ENCODE measurements at places on chromosomes 13 and 19. TPM values are rescaled to one million over a fixed set of nuclear protein-coding genes. Genes with fewer than 3 reads are reported as not detected.

The KLK12 gene
- polyA plus RNA-seq = 2.3 TPM

The WDR88 gene
- 0.61 TPM for polyA plus RNA-seq

The AMER2 gene
- 0.02 TPM for polyA plus RNA-seq

The GNA15 gene
- polyA plus RNA-seq = 0.29 TPM

The OR4F17 gene
- polyA plus RNA-seq = not detected

The KANK3 gene
- not detected for polyA plus RNA-seq

The MISP gene
- 50.9 TPM for polyA plus RNA-seq

The ZNF763 gene
- polyA plus RNA-seq = 1.2 TPM

The MYH14 gene
- polyA plus RNA-seq = 31.7 TPM

The ZNF780B gene
- 4.7 TPM for polyA plus RNA-seq

DNA sequence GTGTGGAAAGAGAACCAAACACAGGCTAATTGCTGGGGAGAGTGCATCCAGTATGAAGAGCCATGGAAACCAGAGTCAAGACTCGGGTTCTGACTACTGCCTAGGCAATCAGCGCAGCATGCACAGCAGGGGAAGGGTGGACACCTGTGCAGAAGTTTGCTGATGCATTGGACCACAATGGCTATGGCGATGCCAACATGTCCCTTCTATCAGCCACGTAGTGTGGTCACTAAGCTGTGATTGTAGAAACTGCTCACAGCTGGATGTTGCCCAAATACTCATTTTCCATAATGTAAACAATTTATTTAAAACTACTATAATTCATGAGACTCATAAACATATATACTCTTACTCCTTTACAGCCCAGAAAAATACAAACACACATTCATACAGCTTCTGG, 1718.2 kb downstream of the EFNB2 start:
- no peaks in the 10 kb centered on the region for H3K27me3 ChIP-seq
- DNase-seq = no peak
- no peaks in the 10 kb centered on the region for H3K4me1 ChIP-seq
- no peak overlapping the region for H3K4me3 ChIP-seq
- H3K27ac ChIP-seq = no peak overlapping the region

DNA sequence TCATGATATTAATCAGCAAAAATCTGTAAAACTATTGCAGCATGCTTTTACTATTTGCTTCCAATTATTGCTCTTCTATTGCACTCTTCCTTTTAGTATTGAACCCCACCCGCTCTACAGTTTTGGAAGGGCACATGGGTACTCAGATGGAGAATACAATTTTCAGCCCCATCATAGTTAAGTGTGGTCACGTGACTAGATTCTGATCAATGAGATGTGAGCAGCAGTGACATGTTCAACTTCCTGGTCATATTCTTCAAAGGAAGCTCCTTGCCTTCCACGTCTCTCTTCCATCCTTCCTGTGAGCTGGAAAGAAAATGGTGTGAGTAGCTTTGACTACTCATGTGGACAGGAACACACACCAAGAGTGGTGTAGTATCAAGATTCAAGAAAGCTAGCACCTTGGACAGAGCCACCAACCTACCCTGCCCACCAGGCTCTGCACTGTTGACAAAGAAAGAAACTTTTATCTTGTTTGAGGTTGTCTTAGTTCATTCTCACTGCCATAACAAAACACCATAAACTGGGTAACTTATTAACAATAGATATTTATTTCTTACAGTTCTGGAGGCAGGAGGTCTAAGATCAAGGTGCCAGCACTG, 3.8 kb upstream of the FGF14 start:
- peak; percentile 68 for DNase-seq
- no peaks in the 10 kb centered on the region for H3K36me3 ChIP-seq
- H3K27ac ChIP-seq = no peak overlapping the region
- H3K27me3 ChIP-seq = peaks cover 37% of the 10 kb centered on the region

DNA sequence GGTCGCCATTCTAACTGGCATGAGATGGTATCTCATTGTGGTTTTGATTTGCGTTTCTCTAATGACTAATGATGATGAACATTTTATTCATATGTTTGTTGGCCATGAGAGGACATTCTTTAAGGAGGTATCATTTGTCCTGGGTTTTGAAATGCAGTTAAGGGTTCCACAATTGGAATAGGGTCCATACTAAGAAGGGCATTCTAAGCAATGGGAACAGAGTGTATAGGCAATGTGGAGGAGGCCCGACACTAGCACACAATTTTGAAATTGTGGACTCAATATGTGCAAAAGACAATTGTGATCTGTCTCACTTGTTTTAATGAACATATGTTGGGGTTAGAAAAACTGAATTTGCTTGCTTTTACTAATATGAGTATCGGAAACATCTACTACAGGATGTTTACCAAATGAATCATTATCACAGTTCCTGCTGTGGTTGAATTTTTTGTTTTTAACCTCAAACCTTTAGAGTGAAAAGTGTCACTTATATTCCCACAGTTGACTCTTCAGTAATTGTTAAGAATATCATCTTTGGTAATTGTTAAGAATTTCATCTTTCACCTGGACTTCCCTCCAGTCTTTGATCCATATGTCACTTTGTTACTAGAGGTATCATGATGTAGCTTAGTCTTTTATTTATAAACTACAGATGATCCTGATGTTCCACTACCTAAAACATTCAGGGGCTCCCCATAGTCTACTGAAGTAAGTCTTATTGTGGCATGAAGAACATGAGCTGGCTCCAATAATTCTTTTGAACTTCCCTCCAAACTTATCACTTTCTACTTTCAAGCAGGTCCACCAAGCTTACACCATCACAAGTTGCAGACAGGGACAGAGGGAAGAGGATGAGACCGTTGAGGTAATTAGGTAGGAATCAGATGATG, 109.7 kb upstream of the KLF12 start:
- no peaks in the 10 kb centered on the region for H3K27me3 ChIP-seq
- DNase-seq = no peak
- no peak overlapping the region for H3K27ac ChIP-seq
- H3K36me3 ChIP-seq = no peaks in the 10 kb centered on the region
- H3K4me1 ChIP-seq = no peaks in the 10 kb centered on the region

- no peak for DNase-seq
- H3K36me3 ChIP-seq = no peaks in the 10 kb centered on the region
- H3K4me3 ChIP-seq = no peak overlapping the region
- no peaks in the 10 kb centered on the region for H3K27me3 ChIP-seq
- no peaks in the 10 kb centered on the region for H3K4me1 ChIP-seq
Observed at GRCh38 chr19:16383584-16384161, 59.0 kb downstream of the KLF2 start.

DNA sequence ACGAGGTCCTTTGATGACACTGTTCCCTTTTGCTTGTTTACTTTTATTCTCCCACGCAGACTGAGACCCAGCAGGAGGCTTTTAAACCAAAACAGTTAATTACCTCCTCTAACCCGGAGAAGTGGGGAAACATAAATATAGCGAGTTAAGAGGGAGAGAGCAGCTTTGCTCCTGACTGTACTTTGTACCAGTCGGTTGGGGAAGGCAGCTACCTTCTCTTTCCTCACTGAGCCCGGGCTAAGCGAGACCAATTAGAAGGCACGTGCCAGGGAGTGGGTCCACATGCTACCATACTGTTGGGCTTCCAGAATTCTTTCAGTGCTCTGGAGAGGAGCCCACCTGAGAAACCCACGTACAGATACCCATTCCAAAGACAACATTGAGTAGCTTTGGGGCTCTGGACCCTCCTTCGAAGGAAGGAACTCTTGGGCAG, 124.2 kb downstream of the ZIC5 start:
- no peak for DNase-seq
- no peak overlapping the region for H3K27ac ChIP-seq
- H3K27me3 ChIP-seq = peaks cover 6% of the 10 kb centered on the region
- no peak overlapping the region for H3K4me3 ChIP-seq
- H3K36me3 ChIP-seq = no peaks in the 10 kb centered on the region
- no peaks in the 10 kb centered on the region for H3K4me1 ChIP-seq

- H3K4me1 ChIP-seq = no peaks in the 10 kb centered on the region
- peaks cover 3% of the 10 kb centered on the region for H3K27me3 ChIP-seq
- H3K36me3 ChIP-seq = no peaks in the 10 kb centered on the region
- no peak overlapping the region for H3K4me3 ChIP-seq
- no peak overlapping the region for H3K27ac ChIP-seq
- DNase-seq = peak; percentile 68
Observed at GRCh38 chr13:99442273-99442895, 58.9 kb upstream of the TM9SF2 start.

GRCh38 chr19:39970425-39970674, 615 bp upstream of the PSMC4 start:
- H3K36me3 ChIP-seq = no peaks in the 10 kb centered on the region
- DNase-seq = no peak
- H3K27ac ChIP-seq = peak overlapping the region; percentile 82

DNA sequence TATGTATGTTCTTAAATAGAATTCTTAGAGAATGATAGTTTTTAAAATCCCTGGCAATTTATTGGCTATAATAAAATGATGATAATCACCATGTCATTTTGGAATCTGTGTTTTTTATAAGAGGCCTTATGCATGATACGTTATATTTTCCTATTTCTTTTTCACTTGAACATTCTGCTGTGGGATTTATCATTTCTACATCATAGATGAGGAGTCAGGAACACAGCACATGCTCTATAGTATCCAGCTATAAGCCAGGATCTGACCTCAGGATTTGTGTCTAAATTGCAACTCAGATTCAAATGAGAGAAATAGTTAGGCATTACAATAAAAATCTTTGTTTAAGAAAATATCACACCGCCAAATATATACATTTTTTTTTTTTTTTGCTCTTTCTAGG, 928.0 kb downstream of the EFNB2 start:
- no peak overlapping the region for H3K4me3 ChIP-seq
- H3K36me3 ChIP-seq = no peaks in the 10 kb centered on the region
- no peak overlapping the region for H3K27ac ChIP-seq
- no peaks in the 10 kb centered on the region for H3K27me3 ChIP-seq

DNA sequence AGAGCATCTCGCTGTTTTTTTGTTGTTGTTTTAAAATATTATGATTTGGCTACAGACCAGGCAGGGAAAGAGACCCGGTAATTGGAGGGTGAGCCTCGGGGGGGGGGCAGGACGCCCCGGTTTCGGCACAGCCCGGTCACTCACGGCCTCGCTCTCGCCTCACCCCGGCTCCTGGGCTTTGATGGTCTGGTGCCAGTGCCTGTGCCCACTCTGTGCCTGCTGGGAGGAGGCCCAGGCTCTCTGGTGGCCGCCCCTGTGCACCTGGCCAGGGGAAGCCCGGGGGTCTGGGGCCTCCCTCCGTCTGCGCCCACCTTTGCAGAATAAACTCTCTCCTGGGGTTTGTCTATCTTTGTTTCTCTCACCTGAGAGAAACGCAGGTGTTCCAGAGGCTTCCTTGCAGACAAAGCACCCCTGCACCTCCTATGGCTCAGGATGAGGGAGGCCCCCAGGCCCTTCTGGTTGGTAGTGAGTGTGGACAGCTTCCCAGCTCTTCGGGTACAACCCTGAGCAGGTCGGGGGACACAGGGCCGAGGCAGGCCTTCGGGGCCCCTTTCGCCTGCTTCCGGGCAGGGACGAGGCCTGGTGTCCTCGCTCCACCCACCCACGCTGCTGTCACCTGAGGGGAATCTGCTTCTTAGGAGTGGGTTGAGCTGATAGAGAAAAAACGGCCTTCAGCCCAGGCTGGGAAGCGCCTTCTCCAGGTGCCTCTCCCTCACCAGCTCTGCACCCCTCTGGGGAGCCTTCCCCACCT, 183.3 kb downstream of the KDM4B start:
- no peaks in the 10 kb centered on the region for H3K4me1 ChIP-seq
- no peak for DNase-seq
- H3K36me3 ChIP-seq = no peaks in the 10 kb centered on the region

GRCh38 chr19:33445442-33446329, 72.2 kb downstream of the CEBPG start:
- H3K27me3 ChIP-seq = no peaks in the 10 kb centered on the region
- H3K27ac ChIP-seq = no peak overlapping the region
- H3K4me1 ChIP-seq = no peaks in the 10 kb centered on the region
- no peak for DNase-seq

GRCh38 chr13:33119856-33120543, 103.8 kb downstream of the KL start:
- peak overlapping the region; percentile 72 for H3K27ac ChIP-seq
- H3K4me3 ChIP-seq = no peak overlapping the region
- H3K27me3 ChIP-seq = no peaks in the 10 kb centered on the region
- DNase-seq = no peak

DNA sequence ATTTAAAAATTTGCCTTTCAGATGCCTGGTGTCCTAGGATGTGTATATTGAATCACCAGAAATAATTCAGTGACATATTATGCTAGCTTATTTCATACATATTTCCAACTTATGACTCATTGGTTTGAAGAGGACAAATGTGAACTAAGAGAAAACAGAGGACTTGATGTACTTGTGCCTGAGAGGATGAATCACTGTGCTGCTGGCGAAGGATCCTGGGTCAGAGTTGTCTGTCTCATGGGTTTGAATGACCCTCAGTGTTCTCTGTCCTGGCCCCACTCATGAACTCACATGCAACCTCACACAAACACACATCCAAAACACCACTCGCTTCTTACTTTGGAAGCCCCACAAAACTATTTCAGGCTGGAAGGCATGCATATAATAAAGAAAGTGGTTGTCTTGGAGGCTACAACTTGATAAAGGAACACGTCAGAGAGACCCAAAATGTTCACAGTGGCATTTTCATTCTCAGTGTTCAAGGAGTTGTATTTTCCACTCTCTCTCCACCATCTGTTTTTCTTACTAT, 129.0 kb upstream of the SPRY2 start:
- no peaks in the 10 kb centered on the region for H3K27me3 ChIP-seq
- no peak overlapping the region for H3K4me3 ChIP-seq
- H3K27ac ChIP-seq = peak overlapping the region; percentile 59
- no peaks in the 10 kb centered on the region for H3K36me3 ChIP-seq

DNA sequence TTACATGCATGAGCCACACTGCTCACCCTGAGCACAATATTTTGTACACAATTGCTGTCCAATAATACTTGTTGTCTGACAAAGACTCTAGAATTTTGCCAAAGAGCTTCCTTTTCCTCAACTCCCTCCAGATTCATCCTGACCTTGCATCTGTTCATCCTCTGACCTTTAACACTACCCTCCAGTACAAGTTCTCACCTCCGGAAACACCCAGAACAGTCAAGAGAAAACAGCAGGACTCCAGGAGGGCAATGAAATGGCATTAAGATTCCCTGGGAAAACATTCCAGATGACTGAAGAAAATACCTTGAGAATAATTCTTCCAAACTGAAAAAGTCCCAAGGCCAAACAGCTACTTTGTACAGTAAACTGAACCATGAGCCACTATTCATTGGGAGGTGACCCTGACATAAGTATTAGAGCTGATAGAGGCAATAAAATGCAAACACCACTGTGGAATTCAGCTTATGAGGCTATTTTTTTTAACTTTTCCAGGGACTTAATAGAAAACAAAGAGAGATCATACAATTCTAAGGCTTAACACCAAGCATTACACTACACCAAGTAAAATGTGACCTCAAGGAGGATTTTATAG, 15.7 kb upstream of the COG3 start:
- H3K4me1 ChIP-seq = peaks cover 11% of the 10 kb centered on the region
- H3K36me3 ChIP-seq = no peaks in the 10 kb centered on the region
- H3K27me3 ChIP-seq = no peaks in the 10 kb centered on the region
- H3K4me3 ChIP-seq = no peak overlapping the region

- no peak overlapping the region for H3K4me3 ChIP-seq
- no peaks in the 10 kb centered on the region for H3K27me3 ChIP-seq
- no peak overlapping the region for H3K27ac ChIP-seq
- DNase-seq = no peak
Observed at GRCh38 chr19:7631577-7631976, 1.9 kb downstream of the PCP2 start.

- DNase-seq = no peak
- no peaks in the 10 kb centered on the region for H3K4me1 ChIP-seq
- H3K27me3 ChIP-seq = no peaks in the 10 kb centered on the region
- no peaks in the 10 kb centered on the region for H3K36me3 ChIP-seq
- no peak overlapping the region for H3K4me3 ChIP-seq
Observed at GRCh38 chr19:30102666-30103065, 160.6 kb downstream of the URI1 start.
